ENCODE measurements at places on chromosomes 6 and 20.

- DNase-seq: no peak
Observed at GRCh38 chr20:3046677-3047462, 1.0 kb downstream of the MRPS26 start.

- no peak for DNase-seq
Observed at GRCh38 chr6:12208673-12209072, 81.5 kb upstream of the EDN1 start.

GRCh38 chr6:52571099-52571755 is 5.6 kb downstream of the TRAM2 start:
- no peak for DNase-seq

DNA sequence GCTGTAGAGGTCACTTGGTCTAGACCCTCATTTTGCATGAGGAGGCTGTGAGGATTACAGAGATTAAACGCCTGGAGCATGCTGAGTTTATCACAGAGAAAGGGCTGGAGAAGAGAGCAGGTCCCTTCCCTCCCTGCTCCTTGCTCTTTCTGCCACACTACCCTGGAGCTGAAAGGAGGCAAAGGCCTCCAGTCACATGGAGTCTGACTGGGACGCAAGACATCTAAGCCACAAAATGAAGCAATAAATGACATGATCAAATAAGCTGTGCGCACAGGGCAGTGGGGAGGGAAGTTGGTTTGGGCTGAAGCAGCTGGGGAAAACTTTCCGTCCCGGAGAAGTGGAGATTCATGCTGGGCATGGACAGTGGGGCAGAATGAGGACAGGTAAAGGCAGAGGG is 33.3 kb downstream of the ATXN1 start:
- no peak for DNase-seq

GRCh38 chr6:109034526-109034925 is 60.1 kb downstream of the SESN1 start:
- DNase-seq: no peak

DNA sequence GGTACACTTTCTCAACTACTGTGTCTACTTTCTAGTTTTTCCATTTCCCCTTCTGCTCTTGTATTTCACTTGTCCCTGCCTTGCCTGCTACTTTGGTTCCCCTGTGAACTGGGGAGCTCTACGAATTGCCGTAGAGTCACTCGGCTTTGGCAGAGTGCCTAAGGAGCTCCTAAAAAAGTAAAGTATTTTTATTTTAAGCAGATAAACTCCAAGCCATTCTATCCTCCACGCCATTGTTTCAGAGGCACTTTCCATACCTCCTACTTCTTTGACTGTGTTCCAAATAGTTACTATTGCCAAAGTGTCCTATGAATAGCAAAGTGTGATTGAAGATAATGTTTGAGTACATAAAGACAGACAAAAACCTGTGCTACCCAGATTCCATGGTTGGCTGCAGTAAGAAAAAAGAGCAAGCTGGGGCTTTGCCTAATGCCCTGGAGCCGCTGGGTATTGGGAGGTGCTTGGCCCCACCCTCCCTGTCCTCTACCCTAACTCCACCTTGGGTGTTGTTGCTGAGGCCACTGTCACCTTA is 5.1 kb upstream of the MBOAT1 start:
- DNase-seq: no peak

DNA sequence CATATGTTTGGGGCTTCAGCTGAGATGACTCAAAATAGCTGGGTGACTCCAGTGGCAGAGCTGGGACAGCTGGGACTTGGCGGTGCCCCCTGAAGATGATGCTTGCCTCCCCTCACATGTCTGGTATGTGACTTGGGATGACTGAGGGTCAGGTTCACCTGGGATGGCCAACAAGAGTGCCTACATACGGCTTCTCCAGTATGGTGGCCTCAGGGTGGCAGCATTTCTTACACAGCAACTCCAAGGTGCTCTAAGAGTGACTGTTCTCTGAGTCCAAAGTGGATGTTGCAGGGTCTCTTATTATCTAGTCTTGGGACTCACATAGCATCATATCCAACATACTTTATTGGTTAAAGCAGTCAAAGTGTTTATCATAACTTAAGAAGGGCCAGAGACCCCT is 87.8 kb upstream of the CENPW start:
- DNase-seq: no peak

Measured in GOT3 (cell line).